EL (cell line): ENCODE measurements at places on chromosomes 7 and 10.

DNA sequence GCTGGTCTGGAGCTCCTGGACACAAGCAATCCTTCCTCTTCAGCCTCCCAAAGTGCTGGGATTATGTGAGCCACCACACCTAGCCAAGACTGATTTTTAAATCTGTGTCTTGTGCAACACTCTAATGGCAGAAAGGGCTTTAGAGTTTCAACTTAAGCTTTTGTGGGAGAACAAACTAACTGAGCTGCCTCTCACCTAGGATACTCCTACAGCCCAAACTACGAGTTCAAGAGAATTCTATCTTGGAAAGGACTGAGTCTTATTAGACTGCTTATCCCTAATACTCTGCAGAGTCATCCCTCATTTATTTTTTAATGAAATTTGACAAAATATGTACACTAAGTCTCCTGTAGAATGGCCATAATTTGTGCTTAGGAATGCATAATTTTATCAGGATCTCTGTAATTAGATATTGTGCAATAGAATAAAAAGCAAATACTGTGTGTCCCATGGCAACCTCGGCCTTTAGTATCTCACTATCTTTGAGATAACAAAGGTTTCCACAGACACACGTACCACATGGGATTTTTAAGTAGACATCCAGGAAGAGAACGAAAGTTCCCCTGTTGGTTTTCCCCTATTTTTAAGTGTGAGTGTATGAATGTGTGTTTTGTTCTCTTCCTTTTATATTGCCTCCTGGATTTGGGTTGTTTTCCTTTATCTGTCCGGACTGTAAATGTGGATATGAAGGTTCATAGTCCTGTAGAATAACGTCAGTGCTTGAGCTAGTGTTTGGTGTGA is 199.4 kb upstream of the TCF7L2 start:
- no peak for DNase-seq

GRCh38 chr7:143514487-143514886 is 36.8 kb downstream of the TAS2R41 start:
- no peak for DNase-seq

- peak; percentile 4 for DNase-seq
Measured at GRCh38 chr7:150738591-150739001, 1.4 kb downstream of the GIMAP5 start.

DNA sequence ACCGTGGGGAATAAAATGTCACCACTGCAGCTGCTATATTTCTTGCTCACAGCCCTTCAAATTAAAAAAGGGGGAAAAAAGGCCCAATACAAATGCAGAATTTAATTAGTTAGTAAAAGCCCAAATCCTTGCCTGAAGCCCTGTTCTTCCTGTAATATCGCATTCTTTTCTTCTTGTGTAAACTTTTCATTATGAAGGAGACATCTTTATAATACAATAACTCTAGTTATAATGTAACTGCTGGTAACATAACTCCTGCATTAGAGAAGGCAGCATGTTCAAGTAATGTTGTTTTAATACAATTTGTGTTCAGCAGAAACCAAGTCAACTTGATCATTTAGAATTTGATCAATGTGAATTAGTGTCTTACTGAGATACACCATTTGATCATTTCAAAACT is 250.9 kb downstream of the CHCHD3 start:
- DNase-seq, result no peak

DNA sequence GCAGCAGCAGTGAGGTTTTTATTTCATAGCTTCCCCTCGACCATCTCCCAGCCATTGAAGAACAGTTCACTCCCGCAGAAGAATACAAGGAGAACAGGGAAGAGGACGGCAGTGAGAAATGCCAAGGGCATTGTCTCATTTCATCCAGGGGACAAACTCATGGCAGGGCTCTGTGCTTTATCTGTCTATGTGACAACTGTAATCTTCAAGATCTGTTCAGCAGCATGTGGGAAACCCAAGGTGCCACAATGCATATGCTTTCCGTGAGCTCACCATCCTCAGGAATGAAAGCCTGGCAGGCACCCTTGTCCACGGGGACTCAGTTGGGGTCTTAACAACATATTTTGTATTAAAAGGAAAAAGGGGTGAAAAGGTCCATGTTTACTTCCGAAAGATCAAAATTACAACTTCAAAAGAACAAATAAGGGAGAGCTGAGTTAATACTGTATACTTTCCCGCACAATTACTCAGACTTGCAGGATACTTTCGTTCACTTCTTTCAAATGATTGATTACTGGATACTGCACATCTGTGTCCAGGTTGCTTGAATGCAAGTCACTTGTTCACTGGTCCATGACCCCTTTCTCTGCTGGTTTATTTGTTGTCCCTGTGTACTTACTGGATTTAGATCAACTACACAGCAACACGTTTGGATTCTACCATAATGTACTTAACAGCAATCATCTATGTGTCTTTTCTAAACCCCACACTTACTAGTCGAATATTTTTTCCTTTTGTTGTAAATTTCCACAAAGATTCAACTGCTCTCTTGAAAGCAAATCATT is 90.1 kb upstream of the ATP6V0A4 start:
- DNase-seq, result no peak

GRCh38 chr10:123380491-123381085 is 226.4 kb downstream of the BUB3 start:
- DNase-seq, result peak; percentile 4

DNA sequence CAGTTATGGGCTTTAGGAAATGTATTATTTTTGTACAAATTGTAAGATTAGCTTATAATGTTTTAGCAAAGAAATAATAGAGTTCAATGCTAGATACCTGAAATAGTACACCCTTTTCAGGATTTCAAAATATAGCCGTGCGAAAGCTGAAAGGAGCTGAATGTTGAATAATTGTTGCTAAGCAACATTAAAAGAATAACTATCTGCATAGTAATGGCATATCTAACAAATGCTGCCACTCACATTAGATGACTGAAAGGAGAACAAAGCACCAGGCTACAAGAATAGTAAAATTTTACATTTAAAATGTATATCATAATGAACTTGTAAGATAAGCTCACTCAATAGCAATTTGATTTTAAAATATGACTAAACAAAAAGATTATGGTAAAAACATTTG is 82.5 kb downstream of the SDHAF3 start:
- no peak for DNase-seq

DNA sequence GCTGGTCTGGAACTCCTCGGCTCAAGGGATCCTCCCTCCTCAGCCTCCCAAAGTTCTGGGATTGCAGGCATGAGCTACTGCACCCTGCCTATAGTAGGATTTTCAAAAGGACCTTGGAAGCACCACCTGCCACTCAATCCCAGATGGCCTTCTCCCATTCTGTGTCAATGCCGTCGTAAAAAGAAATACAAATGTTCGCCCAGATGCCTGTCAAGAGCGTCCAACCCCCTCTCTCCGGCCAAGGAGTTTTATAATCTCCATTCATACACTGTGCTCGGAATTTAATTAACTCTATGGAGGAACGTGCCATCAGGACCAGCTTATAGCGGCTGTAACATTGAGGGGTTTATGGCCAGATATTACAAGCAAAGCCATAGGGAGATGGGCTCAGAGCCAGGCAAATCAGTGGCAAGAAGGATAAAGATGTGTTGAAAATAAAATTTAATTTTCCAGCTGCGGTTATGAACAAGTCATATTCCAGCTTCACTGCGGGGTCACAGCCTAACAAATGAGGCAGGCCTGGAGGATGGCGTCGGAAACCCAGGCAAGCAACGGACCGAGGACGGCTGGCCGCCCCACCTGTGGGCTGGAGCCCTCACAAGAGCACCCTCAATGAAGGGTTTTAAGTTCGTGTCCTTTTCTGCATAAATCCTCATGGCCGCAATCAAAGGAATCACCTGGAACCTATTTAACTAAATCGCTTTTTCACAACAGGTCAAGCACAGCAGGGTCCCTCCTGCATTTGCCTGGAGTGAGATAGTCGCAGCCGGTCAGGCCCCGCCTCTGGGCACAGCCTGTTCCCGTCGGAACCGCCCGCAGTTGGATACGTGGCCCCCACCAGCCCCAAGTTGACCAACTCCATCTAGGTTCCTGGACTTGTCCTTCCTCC is 374.5 kb upstream of the FOXK1 start:
- no peak for DNase-seq

DNA sequence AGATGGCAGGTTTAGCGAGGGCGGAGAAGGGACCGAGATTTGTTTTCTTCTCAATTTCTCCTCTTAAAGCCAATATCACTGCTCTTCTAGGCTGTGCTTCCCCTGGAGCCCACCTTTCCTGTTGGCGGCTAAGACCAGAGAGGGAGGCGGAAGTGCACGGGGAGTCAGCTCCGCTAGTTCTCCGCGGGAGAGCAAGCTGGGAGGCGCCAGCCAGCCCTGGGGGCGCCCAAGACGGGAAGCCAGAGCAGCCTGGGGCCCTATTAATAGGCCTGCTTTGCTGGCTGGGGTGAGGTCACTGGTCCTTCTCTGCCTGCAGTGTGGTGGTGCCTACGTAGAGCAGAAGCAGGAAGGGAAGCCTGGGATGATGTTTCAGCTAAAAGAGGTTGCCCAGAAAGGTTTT is 61.6 kb downstream of the LSM5 start:
- no peak for DNase-seq

GRCh38 chr7:106102387-106102966 is 9.6 kb downstream of the SYPL1 start:
- DNase-seq, result no peak

DNA sequence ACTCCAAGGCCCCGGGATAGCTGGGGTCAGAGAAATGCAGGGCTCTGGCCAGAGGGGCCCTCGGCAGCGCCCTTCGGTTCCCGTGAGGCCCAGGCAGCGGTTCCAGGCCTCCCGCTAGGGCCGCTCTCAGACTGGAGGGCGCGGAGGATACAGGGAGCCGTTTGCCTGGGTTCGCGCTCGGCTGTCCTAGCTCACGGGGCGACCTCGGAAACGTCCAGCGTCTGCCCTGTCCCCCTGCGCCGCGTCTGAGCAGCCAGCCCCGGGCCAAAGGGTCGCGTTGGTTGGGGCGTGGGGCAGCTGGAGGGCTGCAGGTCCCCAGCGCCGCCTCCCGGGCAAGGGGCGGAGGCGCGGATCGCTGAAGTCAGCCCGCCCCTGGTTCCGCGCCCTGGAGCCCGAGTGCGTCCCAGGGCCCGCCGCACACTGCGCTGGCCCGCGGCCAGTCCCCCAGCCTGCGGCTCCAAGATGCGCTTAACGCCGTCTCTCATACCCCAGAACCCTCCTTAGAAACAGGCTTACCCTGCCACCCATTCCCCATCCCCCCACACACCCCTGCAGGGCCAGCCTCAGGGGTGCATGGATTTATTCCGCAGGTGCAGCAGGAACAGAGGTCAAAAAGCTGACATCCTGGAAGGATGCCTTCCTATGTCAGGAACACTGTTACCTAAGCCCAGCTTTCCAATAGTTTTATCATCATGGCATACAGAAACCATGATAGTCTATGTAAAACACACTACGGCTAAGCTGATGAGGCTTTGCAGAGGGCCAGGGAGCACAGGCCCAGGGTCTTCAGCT is 22.1 kb upstream of the OPN4 start:
- DNase-seq, result peak; percentile 36

DNA sequence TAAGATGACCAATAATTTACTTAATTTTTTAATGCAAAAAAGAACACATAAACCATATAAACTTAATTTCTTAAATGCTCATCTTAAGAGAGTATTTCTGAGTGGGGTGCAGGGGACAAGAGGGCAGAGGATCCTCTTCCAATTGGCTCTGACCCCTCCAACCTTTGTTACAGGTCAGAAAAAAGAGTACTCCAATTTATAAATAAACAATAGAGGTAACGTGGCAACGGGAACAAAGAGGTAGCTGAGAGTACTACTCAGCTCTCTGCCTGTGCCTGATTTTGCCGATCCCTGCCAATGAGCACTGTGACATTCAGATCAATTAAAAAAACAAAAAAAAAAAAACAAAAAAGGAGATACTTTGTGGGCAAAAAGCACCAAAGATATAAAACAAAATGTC is 307.9 kb downstream of the PARD3 start:
- no peak for DNase-seq

DNA sequence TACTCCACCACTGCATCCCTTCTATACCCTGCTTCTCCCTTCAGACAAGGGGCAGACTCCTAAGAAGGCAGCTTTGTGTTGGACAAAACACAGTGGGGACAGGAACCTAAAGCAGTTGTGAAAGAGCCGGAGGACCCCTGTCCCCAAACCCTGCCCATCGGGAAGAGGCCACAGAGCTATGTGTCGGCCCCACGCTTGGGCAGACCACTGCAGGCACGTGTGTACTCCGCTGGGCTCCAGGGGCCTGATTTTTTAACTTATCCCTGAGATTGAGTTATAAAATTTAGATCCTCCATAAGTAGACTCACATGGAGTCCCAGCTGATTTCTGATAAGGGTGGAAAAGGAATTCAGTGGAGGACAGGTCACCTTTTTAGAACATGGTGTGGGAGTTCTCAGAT is 310.5 kb downstream of the ADARB2 start:
- DNase-seq, result no peak

- DNase-seq, result peak; percentile 25
Measured at GRCh38 chr10:12984165-12984747, 17.3 kb downstream of the CCDC3 start.

DNA sequence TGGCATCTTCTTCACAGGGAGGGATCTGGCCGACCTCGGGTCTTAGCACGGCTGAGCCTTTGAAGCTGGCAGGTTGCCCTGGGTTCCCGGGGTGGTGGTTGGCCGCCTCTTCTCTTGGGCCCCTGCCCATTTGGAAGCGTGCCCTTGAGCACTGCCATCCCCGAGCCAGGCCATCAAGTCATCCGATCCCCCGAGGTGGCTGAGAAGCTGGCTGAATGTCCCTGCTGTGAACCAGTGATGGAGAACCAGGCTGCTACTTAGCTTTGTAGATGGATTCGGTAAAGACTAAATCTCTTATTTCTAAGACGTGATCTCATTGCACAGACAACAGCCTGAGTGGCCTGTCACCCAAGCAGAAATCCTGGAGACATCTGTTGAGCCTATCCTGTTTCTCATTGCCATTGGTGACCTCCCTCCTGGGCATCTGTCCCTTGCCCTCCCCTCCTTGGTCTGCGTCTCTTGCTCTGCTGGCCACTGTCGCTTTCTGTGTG is 74.3 kb downstream of the GRK5 start:
- peak; percentile 16 for DNase-seq

GRCh38 chr7:60706-61105 is 131.7 kb upstream of the FAM20C start:
- no peak for DNase-seq

- no peak for DNase-seq
Measured at GRCh38 chr7:159078911-159079270, 65.8 kb downstream of the VIPR2 start.

GRCh38 chr7:18213652-18214051 is 186.0 kb upstream of the PRPS1L1 start:
- DNase-seq, result no peak

DNA sequence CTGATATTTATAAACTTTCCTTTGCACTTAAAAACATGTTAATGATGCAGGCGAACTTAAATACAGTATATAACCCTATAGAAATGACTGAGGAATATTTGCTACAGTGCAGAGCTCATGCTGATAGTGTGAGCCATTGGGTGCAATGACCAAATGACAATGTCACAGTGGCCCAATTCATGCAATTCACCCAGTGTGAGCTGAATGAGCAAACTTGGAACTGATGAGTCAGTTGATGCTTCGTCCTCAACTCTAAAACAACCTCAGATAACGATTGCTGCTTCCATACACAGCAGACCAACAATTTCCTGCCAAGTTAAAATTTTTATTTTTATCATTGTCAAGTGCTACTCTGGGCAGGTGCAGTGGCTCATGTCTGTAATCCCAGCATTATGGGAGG is 12.1 kb upstream of the ZC3HAV1L start:
- DNase-seq, result no peak
